ENCODE measurements at places on chromosomes 1 and 21.

GRCh38 chr1:162303004-162303344, 73.7 kb downstream of the SPATA46 start:
- DNase-seq, result no peak

DNA sequence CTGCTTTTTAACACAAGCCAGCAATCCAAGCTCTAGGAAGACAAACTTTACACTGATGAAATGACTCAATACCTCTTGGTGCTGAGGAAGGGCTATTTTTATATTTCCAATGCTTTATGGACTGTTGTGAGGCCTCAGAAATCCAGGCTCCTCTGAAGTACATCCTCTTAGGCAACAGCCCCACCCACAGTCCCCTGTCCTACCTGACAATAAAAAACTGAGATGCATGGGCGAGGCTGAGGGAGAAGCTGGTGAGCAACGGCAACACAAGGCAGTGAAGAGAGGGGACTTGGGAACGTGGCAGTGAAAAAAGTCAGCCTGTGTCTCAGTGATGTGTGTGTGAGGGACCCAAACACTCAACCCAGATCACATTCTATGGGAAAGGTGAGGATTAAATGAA, 10.1 kb upstream of the CPT2 start:
- no peak for DNase-seq

DNA sequence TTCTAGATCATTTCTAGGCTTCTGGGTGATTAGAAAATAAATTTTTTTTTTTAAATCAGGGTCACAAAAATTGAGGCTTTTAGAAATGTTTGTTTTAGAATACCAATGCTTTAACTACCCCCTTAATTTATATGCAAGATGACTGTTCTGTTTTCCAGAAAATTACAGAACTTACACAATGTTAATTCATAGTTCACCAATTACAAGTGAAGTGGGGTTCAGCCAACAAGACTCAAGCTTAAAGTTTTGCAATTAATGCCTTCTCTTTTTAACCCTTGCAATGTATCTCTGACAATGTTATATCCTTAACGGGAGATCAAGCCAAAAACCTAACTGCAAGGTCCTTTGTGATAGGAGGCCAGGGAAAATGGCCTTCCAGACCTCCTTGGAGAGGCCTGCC, 5.6 kb downstream of the PRELP start:
- no peak for DNase-seq

GRCh38 chr1:180208264-180208663, 21.8 kb upstream of the LHX4 start:
- peak; percentile 45 for DNase-seq

- no peak for DNase-seq
Observed at GRCh38 chr1:236914375-236914774, 89.9 kb downstream of the MT1HL1 start.

DNA sequence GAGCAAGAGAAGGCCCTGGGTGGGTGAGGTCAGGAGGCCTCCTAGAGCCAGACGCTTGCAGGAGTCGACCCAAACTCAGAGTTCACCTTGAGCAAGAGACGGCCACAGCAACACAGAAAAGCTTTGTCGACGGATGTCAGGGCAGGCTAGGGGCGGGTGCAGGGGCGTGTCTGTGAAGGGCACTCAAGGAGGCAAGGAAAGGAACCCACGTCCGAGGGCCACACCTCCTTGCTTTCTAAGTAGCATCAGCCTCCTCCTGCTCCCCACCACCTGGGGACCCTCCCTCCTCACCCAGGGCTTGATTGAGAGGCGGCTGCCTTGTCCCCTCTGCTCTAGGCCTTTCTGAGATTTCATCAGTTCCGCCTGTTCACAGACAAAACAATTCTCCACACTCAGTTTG, 92.1 kb downstream of the OMA1 start:
- DNase-seq, result no peak

GRCh38 chr1:228889289-228889688, 154.0 kb downstream of the RHOU start:
- DNase-seq, result no peak

DNA sequence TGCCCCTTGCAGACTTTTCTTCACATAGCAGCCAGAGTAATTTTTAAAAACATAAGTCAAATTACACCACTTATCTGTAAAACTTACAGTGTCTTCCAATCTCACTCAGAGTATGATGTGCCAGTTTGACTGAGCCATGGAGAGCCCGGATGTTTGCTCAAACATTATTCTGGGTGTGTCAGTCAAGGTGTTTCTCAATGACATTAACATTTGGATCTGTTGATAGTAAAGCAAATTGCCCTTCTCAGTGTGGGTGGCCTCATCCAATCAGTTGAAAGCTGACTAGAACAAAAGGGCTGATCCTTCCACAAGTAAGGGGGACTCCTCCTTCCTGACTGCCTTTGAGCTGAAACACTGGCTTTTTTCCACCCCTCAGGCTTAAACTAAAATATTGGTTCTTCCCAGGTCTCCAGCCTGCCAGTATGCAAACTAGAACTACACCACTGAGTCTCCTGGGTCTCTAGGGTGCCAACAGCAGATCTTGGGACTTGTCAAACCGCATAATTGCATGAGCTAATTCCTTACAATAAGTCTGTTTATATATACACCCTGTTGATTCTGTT, 157.9 kb upstream of the CTTNBP2NL start:
- no peak for DNase-seq

DNA sequence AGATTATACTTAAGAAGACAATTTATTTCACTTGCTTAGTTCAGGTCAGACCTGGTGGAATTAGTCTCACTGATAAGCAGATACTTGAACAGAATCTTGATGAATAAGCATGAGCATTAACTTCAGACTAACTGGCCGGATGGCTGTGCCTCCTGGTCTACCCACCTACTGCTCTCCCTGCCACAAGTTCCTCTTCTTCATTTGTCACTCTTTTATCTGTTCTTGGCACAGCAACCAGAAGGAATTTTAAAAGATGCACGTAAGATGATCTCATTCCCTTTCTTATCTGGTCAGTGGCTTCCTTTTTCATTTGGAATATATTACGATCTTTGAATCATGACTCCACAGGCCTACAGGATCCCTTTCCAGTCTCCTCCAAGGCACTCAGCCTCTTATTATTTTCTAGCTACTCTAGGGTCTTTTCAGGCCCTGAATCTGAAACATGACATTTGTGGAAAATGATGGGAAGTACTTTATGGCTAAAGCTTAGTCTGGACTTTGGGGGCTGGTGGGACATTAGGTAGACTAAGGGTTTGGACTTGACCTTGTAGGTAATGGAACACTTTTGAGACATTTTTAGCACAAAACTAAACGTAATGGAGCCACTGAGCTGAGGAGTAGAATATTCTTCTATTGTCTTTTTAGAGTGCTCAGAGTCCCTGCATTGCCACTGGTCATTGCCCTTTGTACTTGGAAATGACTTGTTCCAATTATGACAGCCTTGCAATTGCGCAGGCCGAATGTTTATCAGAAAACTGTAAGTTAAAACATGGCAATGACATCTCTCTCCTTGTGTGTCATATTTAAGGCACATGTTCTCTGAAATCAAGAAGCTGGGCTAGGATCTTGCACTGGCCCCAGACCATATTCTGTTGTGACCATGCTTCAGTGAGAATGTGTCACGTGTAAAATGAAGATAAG, 16.0 kb downstream of the ST6GALNAC3 start:
- DNase-seq, result peak; percentile 12

DNA sequence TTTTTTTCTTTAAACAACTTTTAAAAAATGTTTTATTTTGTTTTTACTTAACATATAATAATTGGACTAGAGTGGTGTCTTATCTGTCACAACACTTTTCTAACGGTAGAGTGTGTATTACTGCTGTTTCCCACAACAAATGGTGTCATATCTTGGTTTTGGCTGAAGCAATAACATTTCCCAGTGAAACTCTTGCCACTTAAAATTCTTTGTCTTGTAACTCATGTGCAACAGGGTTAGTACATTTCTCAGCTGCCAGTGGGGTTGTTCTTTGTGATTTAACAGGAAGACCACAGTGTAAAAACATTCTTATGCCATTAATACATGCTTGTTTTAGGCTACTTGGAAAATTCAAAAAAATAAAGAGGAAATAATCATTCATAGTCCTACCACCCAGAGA, 43.5 kb downstream of the ALPL start:
- DNase-seq, result no peak

- DNase-seq, result no peak
Observed at GRCh38 chr1:162207862-162208261, 138.4 kb downstream of the NOS1AP start.

DNA sequence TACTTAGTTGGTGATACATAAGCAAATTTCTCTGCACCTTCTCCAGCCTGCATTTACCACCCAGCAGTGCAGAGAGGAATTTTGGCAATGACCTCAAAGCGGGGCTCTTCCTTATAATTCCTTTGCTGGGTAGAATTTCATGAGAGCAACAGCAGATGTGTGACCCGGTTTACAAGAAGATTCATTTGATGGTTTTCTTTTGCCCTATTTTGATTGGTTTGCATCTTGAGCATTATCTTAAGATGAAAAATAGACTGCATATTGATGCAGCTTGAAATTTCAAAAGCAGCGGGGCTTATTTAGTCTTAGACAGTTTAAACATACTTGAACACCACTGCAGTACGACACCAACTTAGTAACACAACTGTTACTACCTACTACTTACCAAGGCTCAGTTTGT, 378.9 kb downstream of the TTLL7 start:
- DNase-seq, result no peak

DNA sequence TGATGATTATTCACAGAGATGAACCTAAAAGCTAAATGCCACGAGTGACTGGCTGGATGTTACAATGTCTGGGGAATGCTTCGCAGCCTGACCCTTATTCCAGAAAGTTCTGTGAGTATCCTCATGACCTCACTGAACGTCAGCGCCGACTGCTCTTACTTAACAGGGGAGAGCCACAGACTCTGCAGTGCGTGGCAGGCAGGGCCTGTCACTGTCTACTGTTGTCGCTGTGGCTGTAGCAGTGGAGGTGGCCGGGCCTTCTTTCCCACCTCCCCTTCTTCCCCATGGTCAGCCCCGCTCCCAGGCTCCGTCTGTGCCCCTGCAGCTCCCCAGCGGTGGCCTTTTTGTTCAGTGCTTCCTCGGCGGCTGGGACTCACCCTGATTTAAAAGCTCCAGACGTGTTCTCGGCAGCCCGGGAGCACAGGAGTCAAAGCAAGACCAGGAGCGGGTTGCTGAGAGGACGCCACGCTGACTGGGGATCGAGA, 52.2 kb upstream of the TARBP1 start:
- DNase-seq, result no peak

GRCh38 chr1:145891587-145892485, 6.2 kb upstream of the ANKRD35 start:
- DNase-seq, result peak; percentile 78

GRCh38 chr1:42940851-42941639, 17.6 kb downstream of the SLC2A1 start:
- DNase-seq, result peak; percentile 40

DNA sequence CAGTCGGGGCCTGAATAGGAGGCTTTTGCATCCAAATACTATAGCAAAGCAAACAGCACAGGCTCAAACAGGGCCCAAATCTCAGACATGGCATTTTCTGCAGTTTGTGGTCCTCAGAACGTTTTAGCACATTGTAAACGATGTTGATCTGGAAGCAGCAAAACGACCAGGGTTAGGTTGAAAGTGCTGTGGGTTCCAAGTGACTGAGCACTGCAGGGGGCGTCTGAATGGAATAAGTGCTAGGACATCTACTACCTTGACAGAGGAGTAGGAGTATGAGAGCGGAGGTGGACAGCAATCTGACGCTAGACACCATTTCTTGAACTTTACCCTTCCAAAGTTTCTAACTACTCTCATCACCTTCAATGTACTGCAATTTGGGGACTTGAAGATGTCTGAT, 214.9 kb downstream of the BARHL2 start:
- DNase-seq, result no peak

DNA sequence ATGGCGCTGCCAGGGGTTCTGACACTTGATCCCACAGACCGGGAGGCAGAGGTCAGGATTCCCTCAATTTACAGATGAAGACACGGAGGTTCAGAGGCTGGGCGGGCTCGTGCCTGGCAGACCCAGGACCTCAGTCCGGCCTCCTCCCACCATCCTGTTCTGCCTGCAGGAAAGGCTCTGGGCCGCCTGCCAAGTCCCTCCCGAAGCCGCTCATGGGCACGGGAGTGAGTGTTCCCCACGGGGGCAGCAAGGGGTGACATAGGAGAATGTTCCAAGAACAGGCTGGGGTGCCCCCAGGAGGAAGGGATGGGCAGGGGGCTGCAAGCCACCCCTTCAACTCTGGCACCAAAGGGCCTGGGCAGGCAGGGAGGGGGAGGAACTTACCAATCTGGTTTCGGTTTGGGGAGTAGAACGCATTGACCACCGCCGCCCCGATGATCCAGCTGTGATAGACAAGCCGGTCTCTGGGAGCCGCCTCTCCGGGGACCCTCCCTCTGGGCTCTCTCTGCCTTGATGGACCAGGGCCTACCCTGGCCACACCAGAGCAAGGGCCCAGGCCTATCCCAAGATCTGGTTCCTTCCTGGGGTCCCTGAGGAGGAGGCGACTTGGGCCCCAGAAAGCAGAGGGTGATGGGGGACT, 7.5 kb downstream of the PRXL2B start:
- DNase-seq, result no peak

- DNase-seq, result no peak
Observed at GRCh38 chr1:231940701-231941100, 314.1 kb downstream of the DISC1 start.

GRCh38 chr1:175891783-175892309, 148.5 kb upstream of the TNR start:
- DNase-seq, result no peak

- no peak for DNase-seq
Observed at GRCh38 chr21:41560661-41561158, 52.8 kb upstream of the TMPRSS2 start.

DNA sequence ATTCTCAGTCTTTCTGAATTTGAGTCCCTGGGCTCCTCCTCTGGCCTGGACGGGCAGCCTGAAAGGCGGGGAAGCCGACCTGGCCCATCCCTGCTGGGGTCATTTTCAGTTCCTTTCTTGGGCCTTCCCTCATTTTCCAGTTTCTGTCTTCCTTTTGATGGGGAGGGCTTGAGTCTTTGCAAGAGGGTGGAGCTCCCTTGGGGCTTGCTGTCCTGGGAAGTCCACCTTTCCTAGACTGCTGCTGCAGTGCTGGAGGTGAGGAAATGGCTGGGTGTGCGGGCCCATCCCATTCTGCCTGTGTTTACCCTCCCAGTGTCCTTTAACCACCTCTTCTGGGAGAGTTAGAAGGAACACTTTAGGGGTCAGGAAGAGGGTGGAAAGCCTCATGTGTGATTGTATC, 40.4 kb upstream of the SYNC start:
- DNase-seq, result no peak

GRCh38 chr1:10765734-10766478, 30.5 kb downstream of the CASZ1 start:
- DNase-seq, result peak; percentile 31
